ENCODE measurements at places on chromosomes 11 and 22.

DNA sequence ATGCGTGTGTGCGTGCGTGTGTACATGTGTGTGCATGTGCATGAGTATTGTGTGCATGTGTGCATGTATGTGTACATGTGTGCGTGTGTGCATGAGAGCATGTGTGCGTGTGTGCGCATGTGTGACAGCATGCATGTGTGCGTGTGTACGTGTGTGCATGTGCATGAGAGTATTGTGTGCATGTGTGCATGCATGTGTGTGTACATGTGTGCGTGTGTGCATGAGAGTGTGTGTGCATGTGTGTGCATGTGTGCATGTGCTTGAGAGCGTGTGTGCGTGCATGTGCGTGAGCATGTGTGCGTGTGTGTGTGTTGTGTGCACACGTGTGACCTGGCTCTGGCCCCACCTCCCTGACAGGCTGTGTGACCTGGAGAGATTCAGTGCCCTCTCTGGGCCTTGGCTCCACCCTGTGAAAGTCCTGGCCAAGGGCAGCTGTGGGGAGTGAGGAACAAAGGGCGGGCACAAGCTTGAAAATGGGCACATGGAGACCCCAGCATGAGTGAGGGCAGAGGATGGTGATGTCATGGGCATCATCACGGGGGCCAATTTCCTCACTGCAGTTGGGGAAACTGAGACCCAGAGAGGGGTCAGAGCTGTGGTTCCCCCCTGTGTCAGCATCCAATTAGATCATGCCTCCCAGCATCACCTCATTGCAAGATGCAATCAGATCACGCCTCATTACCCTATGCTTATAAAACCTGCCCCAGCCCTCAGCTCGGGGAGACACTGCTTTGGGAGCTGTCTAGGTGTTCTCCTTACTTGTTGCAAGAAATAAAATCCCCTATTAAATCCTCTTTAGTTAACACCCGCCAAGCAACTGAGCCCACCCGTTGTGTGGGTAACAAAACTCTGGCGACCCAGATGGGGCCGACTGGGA is 658 bp downstream of the ACY3 start:
- DNase-seq: no peak

DNA sequence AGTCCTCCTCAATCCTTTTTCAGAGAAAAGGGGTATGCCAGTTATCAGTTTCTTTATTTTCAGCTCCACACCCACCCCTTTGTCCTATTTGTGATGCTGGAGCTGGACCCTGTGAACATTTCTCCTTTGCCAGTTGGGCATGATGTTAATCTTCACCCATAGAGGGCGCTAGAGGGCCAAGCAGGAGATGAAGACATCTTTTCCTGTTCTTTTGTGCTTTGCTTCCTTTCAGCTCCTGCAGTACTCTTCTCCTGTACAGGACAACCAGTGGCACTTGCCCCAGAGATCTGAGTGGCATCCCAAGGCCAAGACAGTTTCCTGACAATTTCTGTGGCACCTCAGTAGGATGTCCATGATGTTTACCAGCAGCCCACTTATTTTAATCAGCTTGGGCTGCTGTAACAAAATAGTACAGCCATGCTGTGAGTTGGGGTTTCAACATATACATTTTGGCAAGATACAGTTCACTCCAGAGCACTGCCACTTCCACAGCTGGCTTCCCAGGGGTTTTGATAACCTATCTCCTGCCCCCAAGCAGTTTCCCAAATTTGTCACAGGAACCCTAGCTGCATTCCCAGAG is 4.6 kb downstream of the SAA2 start:
- peak; percentile 75 for DNase-seq

GRCh38 chr11:65651589-65652510 is 10.9 kb downstream of the RELA start:
- DNase-seq: no peak

DNA sequence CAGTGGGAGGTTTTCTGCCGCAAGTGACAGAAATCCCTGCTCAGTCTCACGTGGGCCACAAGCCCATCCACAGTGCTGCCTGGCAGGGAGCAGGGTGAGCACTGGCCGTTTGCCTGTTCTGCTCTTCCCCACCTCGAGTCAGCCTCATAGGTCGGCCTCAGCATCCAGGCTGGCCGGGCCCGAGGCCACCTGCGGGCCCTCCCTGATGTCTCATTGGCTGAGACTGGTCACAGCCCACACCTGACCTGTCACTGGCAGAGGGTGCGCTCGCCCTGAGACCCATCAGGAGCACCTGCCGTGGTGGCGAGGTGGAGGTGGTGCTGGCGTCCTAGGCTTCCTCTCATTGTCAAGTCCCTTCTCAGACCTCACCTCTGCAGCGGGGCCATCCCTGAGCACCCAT is 72.1 kb downstream of the ELFN2 start:
- no peak for DNase-seq

DNA sequence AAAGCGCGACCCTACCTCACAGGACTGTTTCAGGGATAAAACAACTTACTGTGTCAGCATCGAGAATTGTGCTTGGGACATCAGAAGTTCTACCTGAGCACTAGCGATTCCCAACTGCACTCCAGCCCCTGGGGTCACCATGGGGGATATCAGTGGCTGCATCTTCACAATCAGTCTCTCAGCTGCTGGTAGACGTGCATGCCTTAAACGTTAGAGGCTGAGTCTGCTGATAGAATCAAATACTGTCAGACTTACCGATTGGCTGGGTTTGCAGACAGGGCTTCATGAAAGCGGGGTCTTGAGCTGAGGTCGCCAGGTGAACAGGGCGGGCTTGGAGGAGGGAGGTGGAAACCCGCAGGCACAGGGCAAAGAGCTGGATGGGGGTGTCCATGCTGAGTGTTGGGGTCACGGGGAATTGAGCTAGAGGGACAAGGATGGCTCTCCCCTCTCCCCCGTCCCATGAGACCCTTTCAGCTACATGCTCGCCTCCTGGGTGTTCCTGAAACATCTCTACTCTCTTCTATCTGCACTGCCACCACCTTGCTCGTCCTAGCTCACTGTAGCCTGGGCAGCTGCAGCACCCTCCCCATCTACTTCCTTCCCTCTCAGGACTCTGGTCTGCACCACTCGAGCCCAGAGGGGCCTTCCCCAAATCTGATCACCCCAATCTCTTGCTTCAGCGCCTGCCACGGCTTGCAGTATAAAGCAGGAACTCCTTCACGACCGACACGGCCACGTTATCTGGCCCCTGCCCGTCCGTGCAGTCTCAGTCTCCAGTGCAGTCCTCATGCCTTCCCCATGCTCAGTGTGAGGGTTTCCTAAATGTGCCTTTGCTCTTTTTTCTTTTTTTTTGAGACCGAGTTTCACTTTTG is 43.5 kb downstream of the ST14 start:
- DNase-seq: no peak

All from AG10803 (cell line).